ENCODE measurements at places on chromosomes 2 and 18.

- peak; percentile 60 for DNase-seq
Observed at GRCh38 chr2:123993728-123994323, 31.3 kb upstream of the CNTNAP5 start.

DNA sequence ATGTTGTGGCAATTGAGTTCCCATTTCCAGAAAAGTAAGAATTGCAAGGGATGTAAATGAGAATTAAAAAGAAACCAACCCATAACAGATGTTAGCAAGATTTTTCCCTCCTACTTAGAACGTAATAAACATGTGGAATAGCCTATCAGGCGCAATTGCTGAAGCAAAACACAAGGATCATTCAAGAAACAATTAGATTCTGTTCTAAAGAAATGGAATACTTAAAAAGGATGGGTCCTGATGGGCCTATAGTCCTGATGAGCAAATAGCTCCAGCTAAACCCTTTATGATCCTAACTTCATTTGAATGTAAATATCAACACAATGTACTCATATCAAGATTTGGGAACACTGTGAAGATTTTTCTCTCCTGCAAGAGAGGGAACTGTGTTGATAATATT, 771.0 kb upstream of the CDH7 start:
- no peak for DNase-seq

GRCh38 chr18:8889489-8889888, 184.1 kb downstream of the MTCL1 start:
- no peak for DNase-seq

GRCh38 chr2:2950403-2950952, 427.1 kb downstream of the EIPR1 start:
- DNase-seq: no peak

DNA sequence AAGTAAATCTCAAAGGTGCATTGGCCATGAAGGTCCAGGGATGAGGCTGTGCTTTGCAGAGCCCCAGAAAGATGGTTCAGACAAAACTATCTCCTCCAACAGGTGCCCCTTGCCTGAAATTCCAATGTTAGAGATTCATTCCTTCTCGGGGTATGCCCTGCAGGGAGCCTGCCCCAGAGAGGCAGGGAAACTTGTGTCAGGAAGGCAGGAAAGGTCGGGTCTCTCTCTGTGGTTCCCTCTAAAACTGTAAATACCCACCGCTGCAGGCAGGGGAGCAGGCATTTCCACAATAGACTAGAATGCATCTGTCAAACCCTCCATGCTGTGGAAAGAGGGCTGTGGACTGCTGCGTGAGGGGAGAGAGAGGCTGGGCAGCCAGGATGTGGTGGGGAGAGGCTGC, 207.8 kb upstream of the SMAD2 start:
- no peak for DNase-seq

DNA sequence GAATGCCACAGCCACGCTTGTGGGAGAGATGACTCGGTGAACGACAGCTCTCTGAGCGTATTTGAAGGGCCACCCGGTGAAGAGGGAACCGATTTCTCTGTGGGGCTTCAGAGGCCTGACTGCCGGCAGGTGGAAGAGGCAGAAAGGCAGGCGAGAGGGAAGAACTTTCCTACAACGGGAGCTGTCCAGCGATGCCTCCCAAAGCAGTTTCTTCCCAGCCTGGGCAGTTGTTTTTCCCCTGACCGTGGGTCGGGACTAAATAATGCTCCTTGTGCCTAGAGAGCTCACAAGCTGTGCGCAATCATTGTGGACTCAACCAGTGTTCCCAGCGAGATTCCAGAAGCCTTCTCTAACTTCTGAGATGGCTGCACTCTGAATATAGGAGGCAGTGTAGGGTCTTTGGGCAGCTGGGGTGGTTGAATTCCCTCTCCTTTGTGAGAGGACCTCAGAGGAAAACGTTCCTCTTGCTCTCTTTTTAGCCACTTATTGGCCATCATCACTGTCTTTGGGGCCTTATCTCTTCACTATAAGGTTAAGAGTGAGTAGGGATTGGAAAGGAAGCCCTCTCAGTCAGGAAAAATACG, 710 bp downstream of the SEC11C start:
- peak; percentile 75 for DNase-seq

DNA sequence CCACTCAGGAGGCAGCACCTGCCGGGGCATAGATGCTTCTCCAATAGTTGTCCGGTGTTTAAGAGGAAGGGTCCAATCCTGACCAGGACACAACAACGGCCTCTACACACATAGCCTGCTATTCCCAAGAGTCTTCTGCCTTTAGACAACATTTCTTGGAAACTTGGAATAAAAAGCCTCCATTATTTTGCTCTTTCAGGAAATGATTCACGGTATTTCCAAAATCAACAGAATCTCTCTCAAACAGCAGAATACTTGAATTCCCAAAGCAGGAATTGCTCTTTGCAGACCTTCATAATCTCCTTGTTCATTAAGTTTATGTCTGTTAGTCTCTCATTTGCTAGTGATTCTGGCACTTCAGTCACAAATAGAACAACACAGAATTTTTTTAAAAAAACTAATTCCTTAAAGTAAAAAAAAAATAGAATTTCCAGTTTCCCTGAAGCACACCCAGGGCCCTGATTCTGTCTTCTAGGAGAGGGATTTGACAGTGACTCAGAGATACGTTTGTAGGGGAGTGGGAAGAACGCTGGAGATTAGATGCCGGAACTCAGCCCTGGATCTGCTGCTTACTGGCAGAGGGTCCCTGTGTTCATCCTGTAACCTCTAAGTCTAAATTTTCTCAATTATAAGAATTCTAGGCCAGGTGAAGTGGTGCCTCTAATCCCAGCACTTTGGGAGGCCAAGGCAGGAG, 74.7 kb downstream of the NAB1 start:
- no peak for DNase-seq

- peak; percentile 48 for DNase-seq
Observed at GRCh38 chr2:85704800-85705679, 10.9 kb downstream of the GNLY start.

GRCh38 chr2:64448041-64448426, 5.9 kb upstream of the LGALSL start:
- no peak for DNase-seq

DNA sequence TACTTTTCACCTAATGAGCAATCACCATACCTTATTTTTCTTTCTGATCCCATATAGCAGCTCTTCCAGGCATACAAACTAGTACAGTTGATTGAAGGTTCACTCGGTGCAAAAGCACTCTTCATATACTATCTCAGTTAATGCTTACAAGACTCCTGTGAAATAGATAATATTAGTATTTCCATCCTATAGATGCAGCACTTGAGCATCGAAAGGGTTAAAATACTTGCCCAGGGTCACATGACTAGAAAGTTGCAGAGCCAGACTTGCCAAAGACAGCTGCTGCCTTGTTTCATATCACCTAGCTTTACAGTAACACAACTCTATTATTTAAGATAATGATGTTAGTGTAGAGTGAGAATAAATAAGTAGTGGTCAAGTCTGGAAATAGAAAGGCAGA, 466.0 kb upstream of the TNP1 start:
- DNase-seq: no peak

DNA sequence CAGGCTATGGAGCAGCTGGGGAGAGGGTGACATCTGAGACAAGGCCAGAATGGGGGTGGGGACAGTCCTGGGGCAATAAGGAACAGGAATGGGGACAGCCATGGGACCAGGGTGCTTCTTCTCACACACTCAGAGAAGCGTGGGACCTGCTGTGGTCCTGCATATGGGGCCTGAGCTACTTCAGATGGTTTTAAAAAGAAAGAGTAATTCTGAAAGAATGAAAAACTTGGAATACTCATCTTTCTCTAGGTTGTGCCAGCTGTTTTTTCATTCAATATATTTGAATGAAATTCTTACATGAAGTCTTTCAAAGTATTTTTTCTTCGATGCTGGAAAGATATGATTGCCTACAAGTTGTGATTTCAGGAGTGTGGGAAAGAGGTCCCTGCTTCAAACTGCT, 227.5 kb upstream of the APCDD1 start:
- DNase-seq: no peak

DNA sequence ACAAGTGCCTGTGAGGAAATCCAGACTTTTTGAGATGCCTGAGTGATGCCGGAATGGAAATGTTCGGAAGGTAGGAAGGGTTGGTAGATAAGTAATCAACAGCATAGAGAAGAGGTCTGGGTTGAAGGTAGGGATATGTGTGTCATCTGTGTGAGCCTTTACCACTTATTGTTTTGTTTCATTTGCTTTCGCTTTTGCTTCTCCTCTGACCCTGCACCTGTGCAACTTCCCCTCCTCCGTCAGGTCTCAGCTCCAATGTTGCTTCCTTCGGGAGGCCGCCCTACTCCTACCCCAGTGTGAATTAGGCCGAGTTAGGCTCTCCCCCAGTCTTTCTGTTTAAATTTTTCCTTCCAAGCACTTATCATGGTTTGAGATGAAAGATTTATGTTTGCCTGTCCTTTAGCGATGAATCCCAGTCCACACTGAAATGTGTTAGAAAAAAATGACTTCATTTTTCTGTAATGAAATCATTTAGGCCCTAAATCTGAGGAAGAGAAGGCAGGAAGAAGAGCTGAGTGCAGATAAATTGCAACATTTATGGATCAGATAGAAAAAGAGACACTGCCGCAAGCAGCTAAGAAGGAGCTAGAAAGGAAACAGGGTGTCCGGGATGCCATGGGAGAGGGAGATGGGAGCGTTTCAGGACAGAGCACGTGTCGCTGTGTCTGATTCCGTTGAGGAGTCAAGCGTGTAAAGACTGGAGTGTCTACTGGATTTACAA, 139.6 kb upstream of the PELI1 start:
- DNase-seq: peak; percentile 38

DNA sequence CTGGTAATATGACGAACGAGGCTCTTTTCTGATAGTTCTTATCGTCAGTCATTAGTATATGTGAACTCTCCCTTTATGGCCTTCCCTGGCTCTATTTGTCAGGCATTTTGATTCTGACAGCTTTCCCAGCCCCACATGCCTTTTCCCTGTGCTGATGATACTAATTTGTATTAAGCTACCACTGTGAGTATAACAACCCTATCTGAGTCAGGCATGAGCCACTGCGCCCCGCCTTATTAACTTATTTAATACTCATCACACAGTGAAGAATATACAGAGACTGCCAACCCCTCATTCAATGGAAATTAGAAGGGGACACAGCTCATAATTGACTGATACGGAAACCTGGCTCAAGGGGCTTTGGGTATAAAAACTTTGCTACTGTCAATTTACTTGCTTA, 140.0 kb downstream of the NETO1 start:
- no peak for DNase-seq

DNA sequence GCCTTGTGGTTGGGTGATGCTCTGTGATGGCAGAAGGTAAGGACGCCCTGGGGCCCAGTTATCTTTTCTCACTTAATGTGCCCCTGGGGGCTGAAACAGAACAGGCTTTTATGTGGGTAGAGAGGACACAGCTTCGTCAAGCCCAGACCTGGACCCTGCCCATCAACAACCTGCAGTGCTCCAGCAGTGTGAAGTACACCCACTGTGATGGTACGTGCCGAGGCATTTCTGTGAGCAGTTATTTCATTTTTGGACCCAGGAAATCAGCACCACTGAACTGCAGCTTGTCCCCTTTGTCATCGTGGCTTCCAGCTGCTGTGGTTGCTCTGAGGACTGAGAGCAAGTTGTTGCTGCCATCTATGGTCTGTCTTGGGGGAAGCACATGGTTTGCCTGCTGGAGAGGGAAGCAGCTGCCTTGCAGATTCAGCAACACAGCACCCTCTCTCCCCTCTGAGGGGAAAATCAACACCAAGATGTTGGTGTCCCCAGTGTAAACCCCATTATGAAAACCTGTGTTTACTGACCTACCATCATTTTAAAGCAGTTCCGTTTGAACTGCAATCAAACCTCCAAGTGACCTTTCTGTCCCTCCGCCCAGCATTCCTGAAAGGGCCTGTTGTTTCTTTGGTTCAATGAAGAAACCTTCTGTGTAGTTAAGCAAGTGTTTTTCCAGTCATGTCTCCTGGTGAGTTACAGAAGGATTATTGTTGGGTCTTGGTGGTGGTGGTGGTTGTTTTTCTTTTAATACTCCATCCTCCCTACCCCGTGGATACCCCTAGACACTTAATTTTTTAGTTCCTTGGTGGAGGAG, 158.2 kb downstream of the MGAT5 start:
- peak; percentile 95 for DNase-seq

GRCh38 chr2:236873636-236874035, 212.1 kb upstream of the COPS8 start:
- no peak for DNase-seq

- no peak for DNase-seq
Observed at GRCh38 chr2:25161055-25161781, 7.2 kb downstream of the POMC start.

- DNase-seq: no peak
Observed at GRCh38 chr2:101766871-101767739, 69.6 kb downstream of the MAP4K4 start.

GRCh38 chr2:197216361-197216979, 94.1 kb downstream of the ANKRD44 start:
- peak; percentile 73 for DNase-seq

GRCh38 chr2:29010946-29011345, 29.8 kb downstream of the TOGARAM2 start:
- DNase-seq: no peak

- DNase-seq: peak; percentile 63
Observed at GRCh38 chr2:224369028-224369632, 32.8 kb downstream of the FAM124B start.

- DNase-seq: peak; percentile 79
Observed at GRCh38 chr18:3995476-3996102, 459.5 kb downstream of the DLGAP1 start.

DNA sequence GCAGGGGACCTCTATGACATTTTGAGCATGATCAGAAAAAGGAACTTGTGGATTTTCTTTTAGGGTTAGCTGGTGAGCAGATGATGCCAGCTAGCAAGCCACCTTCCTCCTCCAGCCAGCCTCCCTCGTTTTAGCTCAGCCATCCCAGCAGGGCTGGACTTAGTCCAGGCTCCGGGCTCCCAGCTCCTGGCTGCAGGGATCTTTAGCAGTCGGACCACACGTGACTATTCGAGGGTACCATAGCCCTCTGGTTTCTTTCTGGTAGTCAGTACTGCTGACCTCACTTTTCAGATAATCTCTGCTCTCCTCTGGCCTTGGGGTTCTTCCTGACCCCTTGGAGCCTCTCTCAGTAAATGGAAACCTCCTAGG, 31.8 kb downstream of the NCK2 start:
- DNase-seq: no peak

- DNase-seq: no peak
Observed at GRCh38 chr18:12029786-12030584, 48.7 kb downstream of the IMPA2 start.

DNA sequence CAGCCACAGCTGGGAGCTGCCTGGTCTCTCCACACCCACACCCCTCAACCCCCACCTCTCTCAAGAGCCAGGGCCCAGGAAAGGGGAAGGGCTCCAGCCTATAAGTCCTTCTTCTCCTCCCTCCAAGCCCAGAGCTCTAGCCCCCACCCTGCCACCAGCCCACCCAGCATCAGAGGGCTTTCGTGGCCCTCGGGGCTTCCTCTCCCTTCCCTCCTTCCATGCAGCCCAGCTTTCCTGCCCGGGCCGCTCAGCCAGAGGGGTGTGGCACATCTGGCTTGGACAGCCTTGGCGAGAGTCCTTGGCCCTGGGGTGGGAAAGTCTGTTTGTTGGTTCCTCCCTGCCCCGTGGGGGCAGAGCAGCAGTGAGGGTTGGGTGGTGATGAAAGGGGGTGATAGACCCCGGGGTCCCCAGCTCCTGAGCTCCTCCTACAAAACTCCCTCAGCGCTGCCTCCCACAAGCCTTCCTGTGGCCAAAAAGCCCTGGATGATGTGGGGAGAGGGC, 7.0 kb downstream of the TNS1 start:
- no peak for DNase-seq

GRCh38 chr2:76692908-76693307, 829.3 kb downstream of the LRRTM4 start:
- DNase-seq: no peak

- no peak for DNase-seq
Observed at GRCh38 chr2:233474308-233475160, 92.0 kb downstream of the USP40 start.

All from NAMALWA (cell line).